Nephron progenitor cell (in vitro differentiated cells): ENCODE measurements at places on chromosomes 16 and 17.
A peak's percentile ranks its signal among the peaks of the same experiment; 100 is the strongest.

- peaks cover 10% of the 10 kb centered on the region for H3K27me3 ChIP-seq
- no peak overlapping the region for H3K4me3 ChIP-seq
- no peaks in the 10 kb centered on the region for H3K36me3 ChIP-seq
- DNase-seq = no peak
- peaks cover 18% of the 10 kb centered on the region for H3K4me1 ChIP-seq
These were observed 28.9 kb downstream of the OR1D5 start for GRCh38 chr17:3034578-3034920.

- H3K4me1 ChIP-seq = no peaks in the 10 kb centered on the region
- no peak overlapping the region for H3K27ac ChIP-seq
- H3K27me3 ChIP-seq = no peaks in the 10 kb centered on the region
- no peak for DNase-seq
These were observed 190.6 kb upstream of the HS3ST3A1 start for GRCh38 chr17:13792314-13792713.

DNA sequence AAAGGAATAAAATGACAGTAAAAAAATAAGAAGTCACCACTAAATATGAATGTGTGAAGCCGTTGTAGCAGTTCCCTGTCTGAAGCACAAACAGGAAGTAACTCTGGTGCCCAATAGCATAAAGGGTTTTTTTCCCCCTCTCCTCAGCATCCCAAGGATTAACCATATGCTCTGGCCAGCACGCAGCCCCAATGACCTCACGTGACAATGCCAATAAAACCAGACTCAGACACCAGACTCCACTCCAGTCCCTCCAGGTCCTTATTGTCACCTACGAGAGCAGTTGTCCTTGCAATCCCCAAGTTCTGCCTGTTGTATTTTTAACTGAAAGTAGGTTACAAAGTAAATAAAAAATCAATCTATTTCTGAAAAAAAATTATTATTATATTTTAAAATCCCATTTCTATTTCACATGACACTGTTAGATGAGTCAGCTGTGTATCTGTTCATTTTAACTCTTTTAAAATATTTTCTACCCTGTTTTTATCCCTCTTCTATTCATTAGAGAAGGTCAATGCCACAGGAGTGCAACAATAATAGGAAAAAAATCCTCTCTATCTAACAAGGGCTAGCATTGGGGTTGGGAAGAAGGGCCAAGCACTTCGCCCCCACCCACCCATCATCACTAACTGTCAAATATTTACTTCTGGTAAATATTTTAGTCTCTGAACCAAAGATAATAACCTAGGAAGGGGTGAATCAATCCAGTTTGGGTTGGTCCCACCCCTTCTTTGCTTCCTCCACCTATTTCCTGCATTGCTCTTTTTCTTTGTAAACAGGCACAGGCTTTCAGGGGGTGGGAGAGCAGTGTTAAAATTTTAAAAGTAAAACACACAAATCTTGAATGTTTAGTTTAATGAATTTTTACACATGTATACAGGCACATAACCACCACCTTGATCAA, 6.6 kb downstream of the PRAC1 start:
- no peaks in the 10 kb centered on the region for H3K36me3 ChIP-seq
- no peak for DNase-seq
- peaks cover 74% of the 10 kb centered on the region for H3K27me3 ChIP-seq

DNA sequence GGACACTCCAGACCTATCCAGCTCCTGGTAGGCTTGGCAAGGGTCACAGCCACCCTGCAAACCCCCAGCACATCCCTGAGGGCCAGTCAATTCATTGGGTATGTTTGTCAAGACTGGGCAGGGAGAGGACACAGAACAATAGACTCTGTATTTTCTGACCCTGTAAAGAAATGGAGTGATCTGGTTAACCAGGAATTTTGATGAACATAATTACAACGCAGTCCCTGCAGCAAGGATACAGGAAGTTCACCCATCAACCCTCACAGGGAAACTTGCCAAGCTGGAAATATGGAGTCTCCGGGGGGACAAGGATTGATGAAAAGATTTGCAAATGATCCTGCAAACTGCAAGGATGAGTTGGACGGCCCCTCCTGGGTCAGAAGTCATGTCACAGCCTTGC, 126.1 kb upstream of the RCVRN start:
- no peak overlapping the region for H3K4me3 ChIP-seq
- DNase-seq = no peak
- H3K27me3 ChIP-seq = peaks cover 27% of the 10 kb centered on the region
- no peak overlapping the region for H3K27ac ChIP-seq

GRCh38 chr16:63720848-63721247, 1401.0 kb downstream of the CDH11 start:
- DNase-seq = no peak
- H3K27me3 ChIP-seq = peaks cover 7% of the 10 kb centered on the region
- H3K4me3 ChIP-seq = no peak overlapping the region
- no peak overlapping the region for H3K27ac ChIP-seq

GRCh38 chr17:78935419-78936323, 10.5 kb upstream of the TIMP2 start:
- no peaks in the 10 kb centered on the region for H3K36me3 ChIP-seq
- peak overlapping the region; percentile 73 for H3K27ac ChIP-seq
- peaks cover 53% of the 10 kb centered on the region for H3K4me1 ChIP-seq
- peak; percentile 37 for DNase-seq

DNA sequence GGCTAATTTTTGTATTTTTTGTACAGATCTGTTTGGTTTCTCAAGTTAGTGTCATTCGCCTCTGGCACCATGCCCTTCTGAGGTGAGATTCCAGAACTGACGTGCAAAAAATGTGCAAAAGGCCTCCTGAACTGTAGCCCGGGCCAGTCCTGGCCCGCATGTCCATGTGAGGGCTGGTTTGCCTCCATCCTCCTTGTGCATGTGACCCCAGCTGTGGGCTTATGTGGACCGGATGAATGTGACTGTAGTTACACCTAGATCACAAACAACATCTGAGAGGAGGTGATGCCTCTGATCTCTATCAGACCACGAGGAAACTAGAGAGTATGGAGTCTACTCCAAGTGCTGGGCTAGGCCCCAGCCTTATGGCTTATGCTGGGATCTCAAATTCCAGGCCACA, 241.6 kb downstream of the XYLT1 start:
- peaks cover 4% of the 10 kb centered on the region for H3K27me3 ChIP-seq
- no peak for DNase-seq
- peaks cover 20% of the 10 kb centered on the region for H3K4me1 ChIP-seq
- no peak overlapping the region for H3K27ac ChIP-seq
- no peaks in the 10 kb centered on the region for H3K36me3 ChIP-seq

DNA sequence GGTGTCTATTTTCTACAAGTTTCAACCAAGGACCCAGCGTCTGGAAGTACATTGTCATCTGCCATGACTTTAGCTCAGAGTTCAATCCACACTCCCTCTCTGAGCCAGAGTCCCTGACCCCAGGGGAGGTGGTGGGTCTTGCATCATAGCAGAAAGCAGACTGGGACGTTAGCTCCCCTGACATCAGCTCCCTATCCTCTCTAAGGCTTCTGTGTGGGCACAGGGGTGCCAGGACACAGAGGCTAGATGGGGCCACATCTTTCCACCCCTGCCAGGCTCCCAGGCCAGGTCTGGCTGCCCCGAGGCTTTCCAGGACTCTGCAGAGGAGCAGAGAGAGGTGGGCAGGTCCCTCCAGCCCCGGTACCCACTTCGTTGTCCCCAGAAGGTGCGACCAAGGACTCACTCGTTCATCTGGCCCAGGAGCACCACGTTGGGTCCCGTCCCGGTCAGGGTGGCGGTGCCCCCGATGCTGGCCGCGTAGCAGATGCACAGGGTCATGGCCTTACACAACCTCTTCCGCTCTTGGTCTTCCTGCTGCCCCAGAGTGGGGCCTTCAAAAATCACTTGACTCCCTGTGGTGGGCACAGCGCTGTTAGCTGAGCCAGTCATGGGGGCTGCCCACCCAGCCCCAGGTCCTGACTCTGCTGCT, 10.5 kb downstream of the SLC13A5 start:
- peaks cover 7% of the 10 kb centered on the region for H3K4me1 ChIP-seq
- no peaks in the 10 kb centered on the region for H3K36me3 ChIP-seq
- no peak overlapping the region for H3K27ac ChIP-seq
- peaks cover 33% of the 10 kb centered on the region for H3K27me3 ChIP-seq

GRCh38 chr16:35523991-35524390, 2064.6 kb downstream of the TP53TG3F start:
- no peaks in the 10 kb centered on the region for H3K4me1 ChIP-seq
- H3K4me3 ChIP-seq = no peak overlapping the region
- H3K27ac ChIP-seq = no peak overlapping the region
- H3K27me3 ChIP-seq = no peaks in the 10 kb centered on the region

DNA sequence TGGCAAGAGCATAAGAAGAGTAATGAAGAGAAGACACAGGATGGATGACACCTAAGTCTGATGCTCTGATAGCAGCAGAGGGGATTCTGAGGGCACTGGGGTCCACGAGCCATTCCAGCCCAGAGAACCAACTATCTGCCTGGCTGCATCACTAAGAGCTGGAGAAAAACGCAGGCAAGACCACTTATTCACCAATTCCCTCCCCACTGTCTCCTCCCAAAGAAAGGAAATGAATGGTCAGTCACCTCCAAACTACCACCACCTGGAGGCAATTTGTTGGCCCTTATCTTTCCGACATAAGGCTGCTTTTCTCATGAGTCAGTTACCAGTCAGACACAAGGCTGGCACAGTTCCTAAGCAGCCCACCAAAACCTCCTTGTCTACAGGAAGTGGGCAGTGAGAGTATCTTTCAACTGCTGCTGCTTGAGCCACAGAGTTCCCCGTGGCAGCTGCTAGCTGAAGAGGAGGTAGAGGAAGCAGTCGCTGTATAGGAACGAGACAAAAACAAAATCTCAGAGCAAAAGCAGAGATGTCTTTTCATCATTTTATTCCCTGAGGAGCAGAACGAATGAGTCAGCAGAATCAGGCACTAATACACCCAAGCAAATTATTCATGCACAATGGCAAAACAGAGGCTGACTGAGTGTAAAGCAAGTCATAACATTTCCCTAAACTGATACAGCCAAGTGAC, 111.1 kb downstream of the SMG6 start:
- no peak for DNase-seq
- peaks cover 57% of the 10 kb centered on the region for H3K36me3 ChIP-seq
- peaks cover 26% of the 10 kb centered on the region for H3K4me1 ChIP-seq
- H3K27me3 ChIP-seq = peaks cover 13% of the 10 kb centered on the region
- no peak overlapping the region for H3K27ac ChIP-seq

DNA sequence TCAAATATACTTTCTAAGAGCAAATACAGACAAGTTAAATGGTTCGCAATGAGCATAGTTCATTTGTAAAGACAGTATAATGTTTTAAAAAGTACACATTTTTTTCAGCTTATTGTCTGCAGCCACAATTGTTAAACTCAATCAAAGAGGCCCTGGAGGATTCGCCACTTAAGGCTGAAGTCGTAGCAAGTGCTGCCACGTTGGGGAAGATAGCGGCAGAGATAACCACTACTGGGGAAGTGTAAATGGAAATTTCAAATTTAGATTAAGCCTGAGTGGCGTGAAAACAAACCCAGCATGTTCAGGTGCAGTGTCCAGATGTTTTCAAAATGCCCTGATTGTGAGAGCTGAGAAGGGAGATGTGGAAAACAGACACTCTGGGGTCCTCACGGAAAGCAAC, 8.4 kb downstream of the PMP22 start:
- no peak overlapping the region for H3K27ac ChIP-seq
- H3K36me3 ChIP-seq = peaks cover 6% of the 10 kb centered on the region
- H3K27me3 ChIP-seq = peaks cover 48% of the 10 kb centered on the region
- H3K4me3 ChIP-seq = no peak overlapping the region
- DNase-seq = no peak

GRCh38 chr16:13587181-13587580, 332.8 kb upstream of the ERCC4 start:
- no peak overlapping the region for H3K4me3 ChIP-seq
- no peaks in the 10 kb centered on the region for H3K4me1 ChIP-seq
- H3K27me3 ChIP-seq = peaks cover 8% of the 10 kb centered on the region
- no peak overlapping the region for H3K27ac ChIP-seq
- DNase-seq = no peak

DNA sequence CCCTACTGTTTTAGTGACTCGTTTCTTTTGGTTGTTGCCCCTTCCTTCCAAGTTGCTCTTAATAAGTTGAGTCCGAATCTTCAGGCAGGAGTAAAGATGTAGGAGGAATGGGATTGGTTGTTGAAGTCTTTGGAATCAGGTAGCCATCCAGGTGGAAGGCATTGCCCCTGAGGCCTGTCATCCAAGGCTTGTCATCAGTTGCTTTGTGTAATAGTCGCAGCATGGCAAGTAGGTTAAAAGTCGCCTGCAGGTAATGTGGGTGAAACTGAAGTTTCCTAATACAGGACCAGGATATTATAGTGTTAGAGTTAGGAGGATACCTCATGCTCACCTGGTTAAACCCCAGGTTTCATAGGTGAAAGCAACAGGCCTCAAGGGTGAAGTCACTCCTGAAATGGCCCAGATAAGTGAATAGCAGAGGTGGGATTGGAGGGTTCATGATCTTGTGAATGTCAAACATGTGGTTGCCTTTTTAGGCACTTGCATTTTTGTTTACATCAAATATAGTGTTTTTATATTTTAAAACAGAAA, 934 bp downstream of the PCTP start:
- H3K4me3 ChIP-seq = peak overlapping the region; percentile 91
- no peak for DNase-seq
- peaks cover 6% of the 10 kb centered on the region for H3K27me3 ChIP-seq
- H3K36me3 ChIP-seq = peaks cover 24% of the 10 kb centered on the region
- H3K27ac ChIP-seq = peak overlapping the region; percentile 90
- H3K4me1 ChIP-seq = peaks cover 29% of the 10 kb centered on the region

DNA sequence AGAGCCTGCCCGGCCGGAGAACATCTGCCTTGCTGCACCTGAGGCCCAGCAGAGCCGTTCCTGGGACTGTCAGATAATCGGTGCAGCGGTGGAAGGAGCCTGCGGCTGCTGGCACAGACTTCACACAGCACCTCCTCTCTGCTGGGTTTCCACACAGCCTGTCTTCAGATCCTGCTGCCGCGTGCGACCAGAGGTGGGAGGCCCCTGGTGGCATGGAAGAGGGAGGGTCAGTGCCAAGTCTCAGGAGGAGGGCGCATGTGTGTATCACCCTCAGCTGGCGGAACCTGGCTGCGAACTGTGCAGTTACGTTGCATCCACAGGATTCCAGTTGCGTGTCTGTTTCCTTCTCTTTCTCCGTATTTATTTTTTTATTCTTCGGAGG, 3.3 kb downstream of the CDK5R1 start:
- H3K36me3 ChIP-seq = peaks cover 11% of the 10 kb centered on the region
- no peak overlapping the region for H3K27ac ChIP-seq
- peak overlapping the region; percentile 40 for H3K4me3 ChIP-seq

DNA sequence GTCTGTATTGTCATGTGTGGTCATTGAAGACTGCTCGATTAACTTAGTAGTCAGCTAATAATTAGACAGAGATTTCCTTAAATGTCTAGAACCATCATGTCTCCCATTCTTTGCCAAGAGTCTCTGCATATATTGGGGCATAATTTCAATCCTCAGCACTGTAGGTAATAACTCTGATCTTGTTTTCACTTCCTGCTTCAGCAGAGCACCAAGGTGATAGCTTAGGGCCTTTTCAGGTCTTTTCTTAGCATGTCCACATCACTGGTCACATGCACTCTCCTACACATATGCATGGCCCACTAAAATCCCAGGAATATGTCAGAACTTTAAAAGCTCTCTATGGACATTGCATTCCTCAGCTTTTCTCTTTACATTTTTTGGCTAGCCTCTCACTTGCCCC, 110.3 kb upstream of the NACA2 start:
- no peaks in the 10 kb centered on the region for H3K27me3 ChIP-seq
- H3K27ac ChIP-seq = no peak overlapping the region
- H3K4me3 ChIP-seq = no peak overlapping the region
- no peak for DNase-seq
